Activated T-helper 9 cell treated with anti-CD3 and anti-CD28 coated beads, Interleukin-2, amount 50 U/mL, for 16 hours (primary cell): ENCODE measurements at places on chromosomes 13 and 19.

GRCh38 chr13:32228330-32229041, 86.7 kb downstream of the ZAR1L start:
- no peak for DNase-seq

GRCh38 chr19:39846678-39847486, 703 bp upstream of the FBL start:
- DNase-seq: no peak

DNA sequence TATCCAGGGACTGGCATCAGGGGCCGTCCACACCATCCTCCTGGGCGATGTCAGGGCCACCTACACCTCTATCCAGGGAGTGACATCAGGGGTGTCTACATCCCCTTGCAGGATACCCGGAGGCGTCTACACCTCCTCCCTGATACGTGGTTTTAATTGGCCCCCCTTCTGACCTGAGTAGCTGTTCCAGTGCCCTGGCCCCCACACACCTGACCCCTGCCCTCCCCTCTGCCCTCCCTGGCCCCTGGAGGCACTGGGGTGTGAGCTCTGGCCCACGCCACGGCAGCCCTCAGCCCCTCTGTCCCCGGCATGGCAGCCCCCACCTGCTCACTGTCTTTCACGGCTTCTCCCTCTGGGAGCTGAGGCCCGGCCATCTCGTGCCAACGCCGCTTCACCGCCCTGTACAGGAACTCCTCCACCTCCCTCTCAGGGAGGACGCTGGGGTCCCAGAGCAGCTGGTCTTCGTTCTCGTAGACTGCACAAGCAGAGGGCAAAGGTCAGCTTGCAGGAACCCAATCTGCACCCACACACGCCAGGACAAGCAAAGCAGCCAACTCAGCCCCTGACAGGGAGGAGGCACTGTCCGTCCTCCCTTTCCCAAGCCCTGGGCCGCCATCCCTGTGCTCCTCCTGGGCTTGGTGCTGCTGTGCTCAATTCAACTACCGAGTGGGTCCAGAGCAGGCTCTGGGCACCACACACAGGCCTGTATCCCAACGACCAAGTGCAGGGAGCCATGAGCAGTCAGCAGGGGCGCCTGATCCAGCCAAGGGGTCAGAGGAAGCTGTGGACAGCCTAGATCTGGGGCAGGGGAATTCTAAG, 22.2 kb upstream of the PLPP2 start:
- DNase-seq: no peak

- DNase-seq: no peak
Measured at GRCh38 chr13:109448629-109449028, 337.8 kb downstream of the IRS2 start.

DNA sequence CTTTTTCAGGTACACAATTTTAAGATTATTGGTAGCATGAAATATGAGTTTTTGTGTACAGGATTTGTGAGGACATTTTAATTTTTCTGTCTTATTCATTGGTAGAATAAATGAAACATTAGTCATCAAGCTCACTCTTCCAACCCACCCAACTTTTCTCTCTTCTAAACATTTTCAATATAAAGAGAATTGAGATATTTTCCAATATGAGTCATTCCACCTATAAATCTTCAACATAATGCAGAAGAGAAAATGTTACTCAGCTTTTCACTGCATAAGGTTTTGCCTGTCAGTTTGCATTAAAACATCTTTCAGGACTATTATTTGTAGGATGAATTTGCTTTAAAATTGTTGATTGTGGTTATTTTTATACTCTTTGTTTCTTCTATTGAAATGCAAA, 330.7 kb downstream of the PCDH20 start:
- no peak for DNase-seq

DNA sequence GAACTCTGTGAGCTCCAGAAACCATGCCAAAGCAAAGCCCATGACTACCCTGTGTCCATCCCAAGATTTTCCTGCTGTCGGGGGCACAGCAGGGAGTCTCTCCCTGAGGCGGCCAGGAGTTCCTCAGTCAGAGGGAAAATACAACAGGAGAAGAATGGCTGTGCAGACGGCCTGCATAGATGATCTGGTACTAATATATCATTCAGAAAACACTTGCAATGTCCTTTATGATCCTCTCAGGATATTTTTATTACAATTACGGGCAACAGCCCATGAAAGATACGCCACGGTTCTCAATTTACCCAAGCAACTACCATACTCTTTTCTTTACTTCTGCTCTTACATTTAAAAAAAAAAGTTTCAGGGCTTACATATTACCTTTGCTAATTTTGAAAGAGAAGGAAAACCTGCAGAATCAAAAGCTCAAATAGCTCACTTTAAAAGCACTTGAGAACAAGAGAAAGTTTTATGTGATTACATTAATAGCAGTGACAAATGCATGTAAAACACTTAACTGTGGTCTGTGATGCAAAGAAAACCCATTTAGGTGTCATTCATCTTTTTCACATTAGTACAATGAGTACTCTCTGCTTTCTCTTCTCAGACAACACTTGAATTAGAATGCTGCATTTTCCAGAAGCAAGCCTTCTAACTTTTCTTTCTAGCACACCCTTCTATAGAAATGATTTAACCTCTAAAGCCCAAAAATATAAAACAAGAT, 460.8 kb downstream of the KLF5 start:
- DNase-seq: no peak

DNA sequence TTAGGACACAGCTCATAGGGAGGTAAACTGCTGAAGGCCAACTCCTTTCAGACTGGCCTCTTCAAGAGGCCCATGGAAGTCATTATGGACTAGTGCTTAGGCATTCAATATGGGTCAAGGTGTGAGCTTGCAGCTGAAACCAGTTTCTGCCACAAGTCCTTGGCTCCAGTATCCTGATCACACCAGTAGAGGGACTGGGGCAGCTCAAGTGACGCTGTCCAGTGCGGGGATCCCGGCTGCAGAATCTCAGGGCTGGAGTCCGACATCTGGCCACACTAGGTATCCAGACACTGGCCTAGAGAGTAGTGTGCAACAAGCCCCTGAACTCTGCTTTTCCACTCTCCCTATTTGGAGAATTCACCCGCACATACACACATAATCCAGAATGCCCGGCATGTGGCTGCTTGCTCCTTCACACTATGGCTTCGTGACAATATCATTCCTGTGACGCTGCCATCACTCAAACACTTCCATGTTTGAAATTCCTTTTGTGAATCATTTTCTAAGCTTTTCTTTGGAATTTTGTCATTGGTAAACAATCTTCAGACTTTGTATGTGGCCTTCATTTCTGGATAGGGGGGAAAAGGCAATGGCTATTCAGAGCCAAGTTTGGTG, 425.1 kb downstream of the EFNB2 start:
- DNase-seq: no peak

DNA sequence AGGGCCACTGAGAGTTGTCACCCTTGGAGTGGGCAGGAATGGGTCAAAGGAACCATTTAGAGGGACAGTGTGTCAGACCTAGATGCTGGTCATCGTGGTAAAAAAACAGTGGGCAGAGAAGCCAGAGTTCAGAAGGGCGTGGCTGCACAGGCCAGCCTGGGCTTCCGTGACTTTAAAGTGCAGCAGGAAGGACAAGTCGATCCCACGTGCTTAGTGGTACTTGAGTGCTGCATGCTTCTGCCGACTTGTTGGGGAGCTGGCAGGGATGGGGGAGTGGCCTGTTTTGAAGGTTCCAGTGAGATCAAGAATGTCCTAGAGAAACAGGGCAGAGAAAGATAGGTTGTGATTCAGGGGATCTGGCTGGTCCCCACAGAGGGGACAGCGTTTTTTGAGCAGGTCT, 17.0 kb downstream of the LYL1 start:
- no peak for DNase-seq

DNA sequence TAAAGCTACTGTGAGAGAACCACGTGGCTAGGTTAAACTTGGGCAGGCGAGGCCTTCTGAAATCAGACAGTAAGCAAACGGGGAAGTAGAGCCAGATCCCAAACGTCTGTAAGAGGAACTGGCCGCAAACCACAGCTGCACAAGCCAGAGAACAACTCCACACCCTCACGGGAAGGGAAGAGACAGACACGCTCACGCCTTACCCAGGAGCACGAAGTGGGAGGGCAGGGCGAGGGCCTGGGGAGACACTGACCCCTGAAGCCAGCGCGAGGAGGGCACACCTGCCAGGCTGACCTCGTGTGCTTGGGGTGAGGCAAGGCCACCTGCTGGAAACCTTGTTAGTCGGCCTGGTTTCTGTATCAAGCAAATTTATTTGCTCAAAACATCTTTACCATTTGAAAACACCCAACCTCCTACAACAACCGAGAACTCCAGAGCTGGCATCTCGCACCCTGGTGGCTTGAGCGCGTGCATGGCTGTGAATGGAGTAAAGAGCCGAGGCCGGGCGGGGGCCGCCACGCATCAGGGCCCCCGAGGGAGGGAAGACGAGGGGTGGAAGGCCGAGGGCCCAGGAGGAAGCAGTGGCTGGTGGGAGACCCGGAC, 7.3 kb downstream of the POLR2E start:
- no peak for DNase-seq

GRCh38 chr19:46559203-46559602, 41.9 kb upstream of the CALM3 start:
- no peak for DNase-seq

- no peak for DNase-seq
Measured at GRCh38 chr13:90896002-90896401, 451.5 kb upstream of the MIR17HG start.

GRCh38 chr19:40200341-40201099, 9.3 kb downstream of the MAP3K10 start:
- DNase-seq: no peak

DNA sequence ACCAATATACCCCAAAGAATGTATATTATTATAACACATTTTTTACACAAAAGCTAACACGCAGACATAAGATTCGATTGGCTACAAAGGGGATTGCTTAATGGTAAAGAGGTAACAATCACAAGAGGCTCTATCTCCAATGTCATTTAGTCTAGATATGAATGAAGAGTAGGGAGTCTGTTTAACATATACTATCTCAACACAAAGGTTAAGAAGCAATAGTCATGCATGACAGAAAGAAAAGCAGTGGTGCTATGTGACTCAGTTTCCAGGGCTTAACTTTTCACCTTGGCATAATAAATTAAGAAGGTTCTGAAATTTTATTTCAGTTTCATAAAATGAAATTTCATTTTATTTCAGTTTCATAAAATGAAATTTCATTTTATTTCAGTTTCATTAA, 33.3 kb downstream of the UFM1 start:
- DNase-seq: no peak

GRCh38 chr13:33571618-33572017, 246.3 kb upstream of the RFC3 start:
- no peak for DNase-seq

- peak; percentile 37 for DNase-seq
Measured at GRCh38 chr19:49554701-49555181, 25.6 kb downstream of the NOSIP start.

DNA sequence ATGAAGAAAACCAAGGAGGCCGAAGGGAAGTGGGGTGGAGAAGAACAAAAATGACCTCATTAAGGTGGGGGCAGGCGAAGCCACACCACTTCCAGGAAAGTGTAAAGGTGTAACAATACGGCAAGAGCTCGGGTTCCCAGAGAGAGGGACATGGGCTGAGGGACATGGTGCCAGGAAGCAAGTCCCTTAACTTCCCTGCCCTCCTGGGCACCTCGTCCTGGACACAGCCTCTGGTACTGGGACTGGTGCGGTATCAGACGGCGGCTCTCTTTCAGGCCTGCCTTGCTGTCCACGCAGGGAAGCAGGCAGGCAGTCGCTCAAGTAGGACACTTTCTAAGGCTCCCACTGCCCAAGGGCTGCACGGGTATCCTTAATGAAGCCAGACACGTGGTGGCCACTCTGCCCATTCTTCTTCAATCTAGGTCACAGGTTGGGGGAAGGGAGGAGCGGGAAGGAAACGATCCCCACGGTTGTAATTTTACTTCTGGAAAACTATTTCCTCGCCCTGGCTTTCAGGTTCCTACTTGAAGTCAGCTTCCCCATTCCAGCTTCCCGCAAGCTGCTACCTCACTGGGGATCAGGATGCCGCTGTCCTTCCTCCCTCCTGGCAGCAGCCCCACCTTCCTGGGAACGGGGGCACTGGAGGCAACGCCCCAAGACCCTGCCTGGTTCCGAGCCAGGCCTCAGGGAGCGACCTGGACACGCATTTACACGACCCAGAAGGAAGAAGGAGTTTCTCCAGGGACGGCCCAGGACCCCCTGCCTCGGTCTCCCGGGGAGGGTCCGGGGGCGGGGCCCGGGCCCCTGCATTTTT, 1.2 kb downstream of the AP3D1 start:
- no peak for DNase-seq

DNA sequence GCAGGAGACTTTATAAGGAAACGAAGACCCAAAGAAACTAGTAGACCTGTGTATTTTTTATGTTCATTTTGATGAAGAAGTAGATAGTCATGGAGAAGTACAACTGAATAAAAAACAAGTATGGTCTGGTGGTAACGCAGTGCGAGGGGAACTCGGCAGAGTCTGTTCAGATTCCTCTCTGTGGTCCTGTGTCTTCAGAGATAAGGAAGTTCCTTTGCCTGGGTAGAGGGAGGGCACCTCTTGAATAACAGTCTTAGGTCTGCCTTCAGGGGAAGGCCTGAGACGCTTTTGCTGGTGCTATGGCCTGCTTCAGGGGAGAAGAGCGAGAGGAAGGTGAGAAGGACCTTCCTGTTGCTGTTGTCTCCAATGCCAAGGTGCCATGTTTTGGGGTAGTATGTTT, 25.9 kb upstream of the SLC46A3 start:
- DNase-seq: no peak

- DNase-seq: peak; percentile 35
Measured at GRCh38 chr19:12194827-12195731, 32.2 kb downstream of the ZNF136 start.

GRCh38 chr13:51192348-51192747, 29.9 kb upstream of the FAM124A start:
- no peak for DNase-seq

- no peak for DNase-seq
Measured at GRCh38 chr19:765179-765738, 14.3 kb downstream of the MISP start.

GRCh38 chr19:49946415-49946814, 14.6 kb downstream of the SIGLEC11 start:
- DNase-seq: no peak

DNA sequence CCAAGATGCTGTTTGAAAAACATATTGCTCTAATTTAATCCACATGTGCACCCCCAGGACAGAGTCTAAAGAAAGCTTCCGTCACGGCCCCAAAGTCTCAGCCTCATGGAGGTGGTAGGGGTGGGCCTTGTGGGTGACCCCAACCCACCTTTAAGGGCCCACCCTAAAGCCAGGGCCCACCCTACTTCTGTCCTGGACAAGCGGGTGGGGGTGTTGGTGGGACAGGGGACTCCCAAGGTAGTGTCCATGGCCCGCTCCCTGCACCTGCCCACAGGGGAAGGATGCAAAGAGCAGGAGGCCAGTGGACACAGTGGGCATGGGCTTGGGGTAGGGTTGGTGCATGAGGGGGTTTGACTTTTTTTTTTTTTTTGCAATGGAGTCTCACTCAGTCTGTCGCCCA, 66.8 kb downstream of the KCTD15 start:
- no peak for DNase-seq
